CD4-positive, alpha-beta T cell treated with Interleukin-17A for 4 hours (primary cell): ENCODE measurements at places on chromosomes 2 and 18.

DNA sequence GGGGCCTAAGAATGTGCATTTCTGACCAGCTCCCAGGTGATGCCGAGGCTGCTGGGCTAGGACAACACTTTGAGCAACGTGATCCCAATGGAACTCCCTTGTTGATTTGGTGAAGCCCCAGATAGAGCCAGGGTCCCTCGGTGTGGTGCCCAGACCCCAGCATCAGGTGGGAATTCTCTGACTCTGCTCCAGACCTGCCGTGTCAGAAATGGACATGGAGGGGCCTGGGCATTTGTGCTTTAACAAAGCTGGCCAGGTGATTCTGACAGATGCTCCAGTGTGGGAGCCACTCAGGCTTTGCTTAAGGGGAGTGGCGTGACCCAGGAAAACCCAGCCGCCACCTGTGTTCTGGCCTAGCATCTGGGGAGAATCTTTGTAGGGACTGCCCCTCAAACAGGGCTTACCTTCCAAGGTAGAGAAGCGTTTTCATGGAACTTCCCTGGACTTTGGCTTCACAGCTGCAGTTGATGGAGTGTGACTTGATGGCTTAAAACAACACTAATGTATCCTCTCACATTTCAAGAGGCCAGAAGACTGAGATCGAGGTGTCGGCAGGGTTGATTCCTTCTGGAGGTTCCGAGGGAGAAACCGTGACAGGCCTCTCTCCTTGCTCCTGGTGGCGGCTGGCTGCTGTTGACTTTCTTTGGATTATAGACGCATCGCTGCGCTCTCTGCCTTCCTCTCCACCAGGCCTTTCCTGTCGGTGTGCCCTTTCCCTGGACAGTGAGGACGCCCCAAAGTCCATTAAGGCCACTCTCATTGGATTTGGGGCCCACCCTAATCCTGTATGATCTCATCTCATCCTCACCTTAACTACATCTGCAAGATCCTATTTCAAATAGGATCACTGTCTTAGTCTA is 57.0 kb upstream of the HDAC4 start:
- no peak for DNase-seq

GRCh38 chr2:47086054-47086471 is 69.0 kb downstream of the STPG4 start:
- DNase-seq = no peak

DNA sequence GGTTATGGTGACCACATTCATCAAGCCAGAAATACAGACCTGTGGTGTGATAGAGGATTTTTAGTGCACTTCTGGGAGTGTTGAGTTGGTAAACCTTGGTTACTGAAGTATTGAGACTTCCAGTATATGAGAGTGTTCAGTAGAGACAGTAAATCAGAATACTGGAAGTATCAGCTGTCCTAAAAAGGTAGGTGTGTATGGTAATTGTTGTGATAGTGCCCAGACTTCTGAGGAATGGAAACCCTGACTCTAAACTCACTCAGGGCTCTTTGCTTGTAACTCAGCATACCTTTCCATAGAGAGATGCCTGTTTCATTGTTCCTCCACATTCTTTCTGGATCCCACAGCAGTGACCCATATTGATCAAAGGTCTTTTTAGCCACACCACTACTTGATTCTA is 217.1 kb downstream of the SETBP1 start:
- DNase-seq = no peak

- DNase-seq = peak; percentile 81
Observed at GRCh38 chr2:97806738-97807618, 93.6 kb downstream of the ZAP70 start.

- no peak for DNase-seq
Observed at GRCh38 chr2:227748079-227748478, 2.4 kb downstream of the SCYGR8 start.
